ENCODE measurements at places on chromosomes 3 and 15.
A peak's percentile ranks its signal among the peaks of the same experiment; 100 is the strongest.

DNA sequence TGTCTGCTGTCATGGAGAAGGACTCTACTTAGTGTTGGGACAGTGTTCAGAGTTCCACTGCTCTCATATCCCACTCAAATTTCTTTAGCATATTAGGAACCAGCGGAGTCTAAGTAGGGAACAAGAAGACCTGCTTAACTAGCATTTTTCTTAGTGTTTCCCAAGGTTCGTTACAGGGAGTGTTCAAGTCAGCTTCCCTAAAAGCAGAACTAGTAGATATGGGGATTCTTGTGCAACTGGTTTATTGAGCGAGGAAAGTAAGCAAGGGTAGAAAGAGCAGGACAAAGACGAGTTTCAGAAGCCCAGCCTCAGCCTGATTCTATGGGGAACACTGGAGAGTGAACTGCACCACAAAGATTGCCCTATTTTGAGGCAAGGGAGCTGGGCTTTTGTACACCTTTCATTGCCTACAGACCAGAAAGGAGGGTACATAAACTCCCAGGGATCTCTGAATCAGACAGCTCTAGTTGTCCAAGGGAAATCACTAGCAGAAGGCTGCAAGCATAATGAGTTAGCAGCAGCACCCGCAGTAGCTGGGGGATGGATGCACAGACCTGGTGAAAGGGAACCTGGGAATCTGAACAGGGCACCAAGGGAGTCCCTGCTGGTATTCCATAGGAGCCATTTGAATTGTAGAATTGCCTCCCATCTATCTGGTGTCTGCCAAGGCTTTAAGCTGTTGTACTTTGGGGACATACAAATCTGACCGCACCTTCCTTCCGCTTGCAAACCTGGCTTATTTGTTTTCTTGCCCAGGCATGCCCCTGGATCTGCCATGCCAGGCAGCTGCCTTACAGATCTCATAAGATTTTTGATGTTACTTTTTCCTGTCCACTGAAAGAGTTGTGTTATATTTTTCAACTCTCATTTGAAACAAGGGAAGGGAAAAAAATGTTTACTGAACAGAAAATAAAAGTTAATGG, 15.1 kb downstream of the CMTM7 start:
- no peak for DNase-seq

DNA sequence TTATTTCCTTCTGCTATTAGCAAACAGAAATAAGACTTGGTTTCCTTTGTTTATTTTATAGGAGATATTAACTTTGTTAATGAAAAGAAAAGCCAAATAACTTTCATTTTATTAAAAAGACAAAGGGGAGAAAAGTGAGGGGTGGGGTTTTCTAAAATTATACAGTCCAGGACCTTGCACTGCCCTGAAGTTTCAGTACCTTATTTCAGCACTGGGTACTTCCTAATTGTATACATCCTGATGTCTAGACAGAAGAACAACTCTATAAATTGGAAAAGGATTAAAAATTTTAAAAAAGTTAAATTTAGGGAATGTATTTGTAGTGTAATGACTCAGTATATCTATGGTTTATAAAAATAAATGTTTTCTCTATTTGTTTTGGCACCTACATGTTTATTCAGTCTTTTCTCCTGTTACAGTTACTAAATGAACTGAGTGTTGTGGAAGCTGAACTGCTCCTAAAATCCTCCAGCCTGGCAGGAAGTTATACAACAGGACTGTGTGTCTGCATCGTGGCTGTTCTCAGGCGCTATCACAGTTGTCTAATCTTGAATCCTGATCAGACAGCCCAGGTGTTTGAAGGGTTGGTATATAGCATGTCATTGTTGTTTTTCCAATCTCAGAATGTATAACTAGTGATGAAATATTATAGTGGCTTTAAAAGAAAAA, 27.6 kb upstream of the P2RY13 start:
- DNase-seq: no peak

GRCh38 chr3:141659821-141660613, 78.1 kb upstream of the RNF7 start:
- DNase-seq: peak; percentile 81

- no peak for DNase-seq
These were observed 25.3 kb downstream of the UBXN7 start for GRCh38 chr3:196406811-196407470.

- no peak for DNase-seq
These were observed 21.2 kb downstream of the CCR4 start for GRCh38 chr3:32972482-32973146.

- DNase-seq: peak; percentile 7
These were observed 280.5 kb downstream of the TBL1XR1 start for GRCh38 chr3:176916777-176917176.

DNA sequence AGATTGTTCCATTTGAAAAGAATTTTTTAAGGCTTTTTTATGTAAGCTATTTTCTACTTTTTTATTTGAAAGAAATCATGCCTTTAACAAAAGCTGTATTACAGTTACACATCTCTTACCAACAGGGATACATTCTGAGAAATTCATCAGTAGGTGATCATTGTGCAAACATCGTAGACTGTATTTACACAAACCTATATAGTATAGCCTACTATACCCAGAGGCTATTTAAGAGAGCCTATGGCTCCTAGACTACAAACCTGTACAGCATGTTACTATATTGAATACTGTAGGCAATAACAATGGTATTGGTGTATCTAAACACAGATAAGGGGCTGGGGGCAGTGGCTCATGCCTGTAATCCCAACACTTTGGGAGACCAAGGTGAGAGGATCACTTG, 43.1 kb downstream of the PEAK1 start:
- no peak for DNase-seq

- no peak for DNase-seq
These were observed 92.3 kb upstream of the P2RY1 start for GRCh38 chr3:152742368-152743347.

- no peak for DNase-seq
These were observed 40.2 kb upstream of the PYGO1 start for GRCh38 chr15:55628369-55628730.

DNA sequence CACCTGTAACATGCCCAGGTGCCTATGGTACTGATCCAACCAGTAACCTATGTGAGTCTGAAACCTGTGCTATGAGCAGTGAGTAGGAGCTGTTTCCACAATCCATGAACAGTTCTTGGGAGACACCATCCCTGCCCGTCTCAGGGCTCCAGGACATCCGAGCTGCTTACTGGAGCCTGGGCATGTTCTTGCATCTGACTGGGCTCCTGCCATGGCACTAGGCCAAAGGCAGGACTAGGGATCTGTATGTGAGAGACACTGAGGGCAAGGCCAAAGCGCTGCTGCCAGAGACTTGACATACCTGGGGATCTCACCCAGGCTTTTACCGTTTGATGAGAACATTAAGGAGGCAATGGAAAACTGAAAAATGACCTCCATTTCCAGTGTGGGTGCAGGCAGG, 59.8 kb downstream of the WDR76 start:
- no peak for DNase-seq

- no peak for DNase-seq
These were observed 31.3 kb upstream of the EBLN2 start for GRCh38 chr3:73030073-73030597.

DNA sequence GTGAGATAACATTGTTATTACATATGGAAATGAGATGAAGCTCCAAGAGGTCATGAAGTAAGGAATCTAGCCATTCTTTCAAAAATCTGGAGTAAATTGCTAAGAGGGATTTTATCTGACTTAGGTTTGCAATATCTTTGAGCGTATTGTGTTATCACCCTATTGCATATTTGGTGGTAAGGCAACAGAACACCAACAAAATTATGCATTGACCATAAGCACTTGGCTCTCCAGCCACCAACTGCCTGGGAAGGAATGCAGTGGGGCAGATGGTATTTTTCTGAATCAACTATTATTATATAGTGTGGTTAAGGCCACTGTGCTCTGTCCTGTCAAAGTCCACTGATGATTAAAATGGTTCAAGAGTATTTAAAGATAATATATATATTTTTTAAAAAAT, 287.9 kb upstream of the SEMA6D start:
- DNase-seq: no peak

- DNase-seq: no peak
These were observed 212.3 kb upstream of the CFAP20DC start for GRCh38 chr3:59262076-59262498.

- DNase-seq: peak; percentile 61
These were observed 25.6 kb downstream of the SQOR start for GRCh38 chr15:45660231-45660979.

GRCh38 chr3:117567382-117567781, 857.8 kb downstream of the TUSC7 start:
- no peak for DNase-seq

DNA sequence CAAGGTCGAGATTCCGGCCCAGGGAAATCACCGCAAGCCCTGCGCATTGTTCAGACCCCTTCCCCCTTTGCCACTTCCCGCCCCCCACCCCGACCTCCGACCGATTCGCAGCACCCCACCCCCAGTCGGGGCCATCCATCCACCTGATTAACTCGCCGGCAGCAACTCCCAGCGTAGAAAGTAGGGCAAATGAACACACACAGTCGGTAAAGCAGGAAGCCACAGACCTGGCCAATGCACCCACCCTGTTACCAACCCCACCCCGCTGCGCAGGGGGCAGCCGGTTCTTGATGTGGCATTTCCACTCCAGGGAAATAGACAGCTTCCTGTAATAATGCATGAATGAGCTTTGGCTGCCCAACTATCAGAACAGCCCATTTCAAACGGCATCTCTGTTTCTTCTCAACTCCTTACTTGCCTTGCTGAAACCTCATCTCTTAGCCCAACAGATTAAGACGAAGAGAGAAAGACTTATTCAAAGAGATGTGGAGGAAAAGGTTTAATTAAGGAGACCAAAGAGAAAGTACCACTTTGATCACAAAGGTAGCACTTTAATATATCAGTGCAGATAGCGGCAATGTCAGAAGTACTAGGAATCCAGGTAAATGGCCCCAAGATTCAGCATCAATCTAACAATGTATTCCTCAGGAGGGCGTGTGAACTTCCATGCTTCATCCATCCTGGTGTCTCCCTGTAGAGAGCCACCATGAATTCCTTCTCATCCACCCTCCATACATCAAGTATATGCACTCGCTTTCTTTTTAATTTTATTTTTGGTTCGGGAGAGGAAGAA, 1.9 kb downstream of the TNIK start:
- peak; percentile 60 for DNase-seq

DNA sequence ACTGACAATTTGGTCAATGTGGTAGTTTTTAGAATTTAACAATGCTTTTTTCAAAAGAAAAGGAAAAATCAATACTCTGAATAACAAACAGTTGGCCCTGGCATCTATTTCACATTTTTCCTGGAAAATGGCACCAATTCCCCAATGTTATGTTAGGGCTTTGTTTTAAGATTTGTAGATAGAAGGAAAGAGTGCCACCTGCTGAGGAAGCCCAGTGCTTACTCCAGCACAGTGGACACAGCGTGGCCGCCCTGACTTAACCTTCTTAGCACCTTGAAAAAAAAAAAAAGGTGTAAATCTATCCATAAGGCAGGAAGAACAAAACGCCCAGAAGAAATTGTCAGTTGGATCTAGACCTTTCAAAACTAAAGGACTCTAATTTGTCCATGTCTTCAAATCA, 110.7 kb upstream of the CNTN4 start:
- DNase-seq: peak; percentile 34

GRCh38 chr3:98875535-98875934, 26.0 kb downstream of the DCBLD2 start:
- DNase-seq: no peak

DNA sequence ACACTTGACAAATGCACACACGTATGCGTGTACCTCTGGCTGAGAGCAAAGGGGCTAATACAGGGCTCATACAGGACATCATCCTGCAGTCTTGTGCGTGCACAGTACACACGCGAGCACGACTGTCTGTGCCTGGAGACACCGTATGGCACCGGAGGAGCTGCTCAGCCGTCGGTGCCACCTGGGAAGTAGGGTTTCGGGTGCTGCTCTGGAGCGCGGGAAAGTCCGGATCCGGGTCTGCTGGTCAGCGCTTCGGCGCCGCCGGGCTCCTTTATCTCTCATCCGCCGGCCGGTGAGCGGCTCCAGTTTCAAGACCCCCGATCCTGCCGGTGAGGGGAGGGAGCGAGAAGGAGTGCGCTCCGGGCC, 9.3 kb downstream of the FOXL2 start:
- no peak for DNase-seq

DNA sequence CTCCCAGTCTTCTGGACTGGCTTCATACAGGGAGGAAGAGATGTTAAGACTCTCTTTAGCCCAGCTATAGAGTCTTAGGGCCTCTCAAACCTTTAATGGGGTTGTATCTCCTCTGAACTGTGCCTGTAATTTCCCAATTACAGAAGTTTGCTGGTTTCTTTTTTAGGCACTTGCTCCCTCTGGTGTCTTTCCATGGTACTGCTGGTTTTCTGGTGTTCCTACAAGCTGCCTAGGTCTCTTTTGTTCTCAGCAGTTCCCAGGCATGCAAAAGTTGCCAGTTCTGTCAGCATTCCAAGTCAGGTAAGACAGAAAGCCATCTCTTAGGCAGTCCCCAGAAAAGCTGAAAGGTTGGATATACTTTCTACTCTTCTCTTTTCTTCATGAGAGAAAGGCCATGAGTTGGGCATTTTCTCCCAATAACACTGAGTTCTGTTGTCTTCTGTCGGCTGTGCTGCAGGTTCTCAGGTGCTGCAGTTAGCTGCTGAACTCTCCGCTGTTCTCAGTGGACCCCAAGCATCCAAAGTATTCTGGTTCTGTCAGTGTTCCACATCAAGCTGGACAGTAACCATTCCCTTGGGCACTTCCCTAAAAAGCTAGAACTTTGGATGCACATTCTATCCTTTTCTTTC, 54.4 kb upstream of the EHHADH start:
- peak; percentile 55 for DNase-seq

- DNase-seq: no peak
These were observed 95.6 kb downstream of the ADCY5 start for GRCh38 chr3:123353227-123353849.

DNA sequence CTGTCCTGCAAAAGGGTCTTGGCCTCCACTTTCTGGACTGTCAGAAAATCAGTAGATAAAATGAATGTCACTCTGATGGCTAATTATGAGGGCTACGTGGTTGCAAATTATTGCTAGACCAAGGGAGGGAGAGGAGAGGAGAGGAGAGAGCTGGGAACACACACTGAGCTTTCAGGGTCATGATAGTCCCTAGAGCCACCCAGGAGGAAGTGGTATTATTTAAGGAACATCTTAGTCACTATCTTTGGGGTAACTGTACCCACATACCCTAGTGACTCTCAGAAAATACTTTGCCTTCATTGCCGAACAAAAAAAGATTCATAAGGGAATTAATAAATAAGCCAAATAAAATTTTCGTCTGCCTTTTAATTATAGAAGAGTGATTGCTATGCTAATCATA, 642.3 kb upstream of the CFAP20DC start:
- no peak for DNase-seq

GRCh38 chr3:171419457-171419856, 40.7 kb downstream of the TNIK start:
- no peak for DNase-seq

Data from H7 (cell line).